ENCODE measurements at places on chromosomes 4 and X.
A peak's percentile ranks its signal among the peaks of the same experiment; 100 is the strongest.

- DNase-seq, result peak; percentile 51
Measured at GRCh38 chr4:153750197-153750817, 9.5 kb downstream of the RNF175 start.

DNA sequence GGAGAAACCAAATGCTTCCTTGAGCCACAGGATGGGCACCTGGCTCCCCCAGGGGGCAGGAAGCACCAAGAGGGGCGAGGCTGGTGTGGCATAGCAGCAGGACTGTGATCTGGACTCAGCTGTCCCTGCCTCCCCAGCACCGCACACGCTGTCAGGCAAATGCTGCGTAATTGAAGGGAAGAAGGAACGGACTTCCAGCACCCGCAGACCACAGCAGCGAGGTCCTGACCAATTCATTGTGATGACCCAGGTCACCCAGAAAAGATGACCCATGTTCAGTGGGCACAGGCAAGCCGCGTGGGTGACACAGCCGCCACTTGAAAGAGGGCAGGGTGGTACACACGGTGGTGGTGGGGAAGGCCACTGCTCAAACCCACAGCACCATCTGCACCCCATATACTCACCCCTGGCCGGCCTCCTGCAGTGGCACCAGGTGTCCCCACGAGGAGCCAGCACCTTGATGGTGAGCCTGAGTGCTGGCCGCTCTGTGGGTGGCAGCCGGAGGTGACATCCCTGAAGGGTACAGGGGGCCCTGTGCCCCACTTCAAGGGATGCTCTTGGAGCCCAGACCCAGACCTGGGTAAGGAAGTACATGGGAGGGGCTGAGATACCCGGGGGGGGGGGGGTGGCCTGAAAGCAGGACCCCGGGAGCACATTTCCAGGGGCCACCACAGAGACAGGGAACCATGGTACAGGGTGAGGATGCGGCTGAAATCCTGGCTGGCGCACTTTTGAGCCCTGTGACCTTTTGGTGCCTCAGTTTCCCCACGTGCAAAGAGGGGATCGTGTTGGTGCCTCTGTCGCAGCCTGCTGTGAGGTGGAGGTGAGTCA lies 11.5 kb downstream of the NAT8L start:
- DNase-seq, result no peak

- DNase-seq, result no peak
Measured at GRCh38 chr4:150176547-150176946, 98.3 kb downstream of the DCLK2 start.

GRCh38 chr4:98466868-98467599 lies 191.4 kb downstream of the TSPAN5 start:
- no peak for DNase-seq

- DNase-seq, result no peak
Measured at GRCh38 chrX:3415011-3415410, 68.6 kb upstream of the MXRA5 start.

DNA sequence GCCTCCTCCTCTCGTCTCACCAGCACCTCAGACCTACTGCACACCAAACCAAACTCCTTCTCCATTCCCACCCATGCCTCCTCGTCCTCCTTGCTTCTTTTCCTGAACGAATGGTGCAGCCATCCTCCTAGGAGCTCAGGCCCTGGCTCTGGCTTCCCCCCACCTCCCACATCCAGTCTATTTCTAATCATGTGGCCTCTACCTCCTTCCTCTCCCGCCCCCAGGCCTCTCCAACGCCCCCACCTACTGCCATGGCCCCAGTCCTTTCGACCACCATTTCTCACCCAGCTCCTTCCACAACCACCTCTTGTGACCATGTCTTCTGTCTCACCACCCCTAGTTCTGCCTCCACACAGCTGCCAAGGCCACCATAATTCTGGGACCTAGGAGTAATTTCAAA lies 127.1 kb downstream of the PJA1 start:
- DNase-seq, result no peak

DNA sequence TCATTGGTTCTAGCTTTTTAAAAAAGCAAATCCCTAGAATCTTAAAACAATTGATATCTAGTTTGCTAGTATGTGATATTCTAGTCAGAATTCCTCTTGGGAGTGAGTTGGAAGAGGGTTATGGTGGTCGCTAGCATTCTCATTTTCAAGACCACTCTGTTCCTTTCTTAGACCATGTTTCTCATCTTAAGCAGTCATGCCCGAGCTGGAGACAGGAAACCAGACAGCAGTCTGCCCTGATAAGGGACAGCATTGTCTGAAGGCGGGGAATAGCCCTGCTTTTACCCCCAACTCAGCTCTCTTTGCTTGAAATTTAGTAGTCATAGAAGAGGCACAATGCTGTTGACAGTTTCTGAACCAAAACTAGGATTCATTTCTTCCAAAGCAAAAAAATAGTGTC lies 5.2 kb downstream of the KLF3 start:
- no peak for DNase-seq

DNA sequence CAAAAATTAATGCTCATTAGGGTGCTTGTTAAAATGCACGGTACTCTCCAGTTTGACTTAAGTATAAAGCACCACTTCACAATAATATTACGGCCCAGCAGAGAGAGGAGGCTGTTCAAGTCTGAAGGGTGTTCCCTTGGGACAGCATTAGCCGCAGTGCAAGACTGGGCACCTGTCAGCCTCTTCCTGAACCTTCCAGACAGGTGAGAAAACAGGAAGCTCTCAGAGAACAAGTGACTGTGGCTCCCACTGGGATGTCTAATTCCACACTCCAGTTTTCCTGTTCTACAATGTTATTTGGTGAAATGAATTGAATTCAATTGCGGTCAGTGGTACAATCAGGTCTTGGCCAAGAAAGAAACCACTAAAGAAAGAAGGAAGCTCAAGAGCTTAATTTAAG lies 414.4 kb downstream of the SMARCA1 start:
- no peak for DNase-seq

DNA sequence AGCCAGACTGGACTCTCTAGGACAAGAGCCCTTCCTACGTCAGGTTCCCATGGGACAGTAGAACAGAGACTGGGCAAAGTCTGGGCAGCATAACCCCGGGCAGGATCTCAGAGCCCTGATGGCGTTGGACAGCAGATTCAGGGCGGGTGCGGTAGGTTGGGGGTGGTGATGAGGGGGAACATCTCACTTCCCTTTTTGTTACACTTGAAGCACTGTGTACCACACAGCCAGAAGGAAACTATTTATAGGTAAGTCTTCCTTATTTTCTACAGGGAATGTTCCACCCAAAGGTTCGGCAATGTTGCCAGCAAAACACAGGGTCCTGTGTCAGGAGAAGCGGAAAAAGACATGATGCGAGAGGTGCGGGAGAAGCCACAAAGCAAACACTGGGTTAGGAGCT lies 54.3 kb downstream of the TSC22D3 start:
- no peak for DNase-seq

DNA sequence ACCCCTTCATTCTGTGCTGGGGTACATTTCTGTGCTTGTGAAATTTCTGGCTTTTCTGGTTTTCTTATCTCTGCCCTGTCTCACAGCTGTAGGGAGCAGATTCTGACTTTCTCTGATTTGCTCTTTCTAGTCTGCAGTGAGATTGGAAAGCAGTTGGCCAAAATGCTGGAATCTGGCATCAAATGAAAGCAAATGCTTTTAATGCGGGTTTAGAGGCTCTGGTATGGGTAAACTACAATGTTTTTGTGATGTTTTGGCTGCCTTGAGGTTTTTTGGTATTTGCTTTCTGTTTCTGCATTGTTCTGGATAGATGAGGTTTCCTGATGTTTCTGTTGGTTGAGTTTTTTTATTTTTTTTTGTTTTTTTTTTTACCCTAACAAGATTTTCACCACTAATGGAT lies 23.8 kb downstream of the SMIM20 start:
- no peak for DNase-seq

- DNase-seq, result no peak
Measured at GRCh38 chr4:140004922-140005627, 148.9 kb downstream of the MAML3 start.

DNA sequence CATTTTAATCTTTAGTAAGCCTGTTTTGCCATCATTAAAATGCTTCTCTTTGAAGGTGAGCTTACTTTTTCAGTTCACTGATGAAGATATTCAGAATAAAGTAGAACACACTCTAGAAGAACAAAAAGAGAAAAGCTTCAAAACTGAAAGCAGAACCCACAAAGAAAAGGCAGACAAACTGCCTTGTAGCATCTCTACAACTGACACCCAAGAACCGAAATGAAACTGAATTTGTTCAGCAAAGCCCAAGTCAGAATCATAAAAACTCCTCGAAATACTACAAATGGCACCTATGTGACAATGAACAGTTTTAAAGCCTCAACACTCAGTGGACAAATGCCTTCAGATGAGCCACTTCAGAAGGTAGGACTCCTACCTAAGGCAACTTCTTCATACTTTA lies 83.6 kb downstream of the MAML3 start:
- no peak for DNase-seq

DNA sequence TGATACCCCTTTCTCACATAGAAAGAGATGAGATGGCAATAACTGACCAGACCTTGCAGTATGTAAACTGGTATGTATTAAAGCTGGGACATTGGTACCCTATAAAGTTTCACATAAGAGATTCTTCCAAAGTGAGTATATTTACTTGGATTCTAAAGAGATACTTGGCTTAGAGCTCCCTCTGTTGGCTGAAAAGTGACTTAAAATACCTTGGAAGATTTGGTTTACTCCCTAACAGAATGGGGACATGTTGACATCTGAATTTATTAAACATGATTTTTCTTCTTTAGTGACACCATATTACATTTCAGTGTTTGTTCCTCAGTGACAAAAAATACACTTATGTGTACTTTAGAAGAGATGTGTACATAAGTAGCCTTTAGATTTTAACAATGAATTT lies 47.9 kb upstream of the RGN start:
- DNase-seq, result peak; percentile 5
